WERI-Rb-1 (cell line): ENCODE measurements at places on chromosomes 7 and 10.

- DNase-seq: no peak
Measured at GRCh38 chr7:9937944-9938631, 1035.6 kb upstream of the PHF14 start.

GRCh38 chr10:97321804-97322190 is 2.7 kb downstream of the FRAT1 start:
- no peak for DNase-seq

DNA sequence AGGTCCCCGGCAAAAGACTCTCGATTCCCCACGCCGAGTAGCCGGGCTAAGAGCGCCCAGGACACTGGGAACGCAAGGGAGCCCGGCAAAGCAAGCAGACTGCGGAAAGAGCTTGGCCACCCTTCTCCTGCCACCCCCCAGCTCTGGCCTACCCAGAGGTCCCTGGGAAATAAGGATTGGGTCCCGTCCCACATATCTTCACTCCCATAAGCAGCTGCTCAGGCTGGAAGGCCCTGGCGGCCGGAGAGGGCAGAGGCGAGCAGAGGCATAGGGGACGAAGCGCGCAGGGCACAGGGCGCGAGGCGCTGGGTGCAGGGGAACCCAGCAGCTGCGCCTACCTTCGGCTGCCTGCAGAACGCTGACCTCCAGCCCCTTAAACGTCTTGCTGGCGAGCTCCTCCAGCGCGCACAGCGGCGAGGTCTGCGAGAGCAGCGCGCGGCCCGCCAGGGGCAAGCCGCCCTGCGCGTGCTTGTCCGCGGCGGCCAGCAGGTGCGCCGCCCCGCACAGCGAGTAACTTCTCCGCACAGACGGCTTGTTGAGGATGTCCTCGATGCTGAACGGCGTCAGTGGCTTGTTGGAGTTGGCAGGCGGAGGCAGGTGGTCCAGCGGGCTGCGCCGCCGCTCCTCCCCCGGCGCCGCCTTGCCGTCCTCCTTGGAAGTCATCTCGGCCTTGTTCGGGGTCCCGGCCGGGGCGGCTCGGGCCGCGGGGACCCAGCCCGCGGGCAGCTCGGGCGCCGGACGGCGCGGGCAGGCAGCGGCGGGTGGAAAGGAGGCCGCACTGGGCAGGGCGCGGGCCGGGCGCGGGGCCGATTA is 904 bp downstream of the LBX1 start:
- DNase-seq: peak; percentile 60

GRCh38 chr7:127437241-127437640 is 44.7 kb upstream of the ZNF800 start:
- no peak for DNase-seq

GRCh38 chr7:100053215-100053614 is 3.6 kb downstream of the ZSCAN21 start:
- DNase-seq: peak; percentile 40

GRCh38 chr10:70306181-70306705 is 22.4 kb upstream of the NPFFR1 start:
- no peak for DNase-seq

- no peak for DNase-seq
Measured at GRCh38 chr7:82818171-82818570, 344.5 kb downstream of the PCLO start.

GRCh38 chr7:4837041-4837802 is 24.6 kb downstream of the PAPOLB start:
- peak; percentile 62 for DNase-seq

DNA sequence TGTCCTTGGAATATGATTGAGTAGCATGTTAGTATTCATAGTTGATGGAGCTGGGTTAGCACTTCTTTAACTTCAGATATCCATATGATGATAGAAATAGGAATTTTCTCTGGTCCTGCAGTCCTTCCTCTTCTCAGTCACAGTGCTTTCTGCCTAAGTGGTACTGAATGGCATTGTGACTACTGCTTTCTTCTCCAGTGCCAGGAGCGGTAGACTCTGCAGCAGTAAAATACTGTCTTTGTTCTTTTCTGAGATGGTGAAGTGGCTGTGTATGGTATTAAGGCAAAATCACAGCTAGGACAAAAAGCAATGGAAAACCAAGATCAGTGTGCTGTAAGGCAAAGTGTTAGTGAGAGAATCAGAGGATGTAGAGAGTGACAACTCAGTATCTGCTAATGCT is 46.6 kb downstream of the C1GALT1 start:
- no peak for DNase-seq

GRCh38 chr7:99920149-99920548 is 819 bp upstream of the TRIM4 start:
- no peak for DNase-seq

GRCh38 chr10:3764626-3765112 is 20.3 kb downstream of the KLF6 start:
- no peak for DNase-seq

GRCh38 chr7:12674861-12675260 is 12.6 kb upstream of the ARL4A start:
- DNase-seq: no peak

DNA sequence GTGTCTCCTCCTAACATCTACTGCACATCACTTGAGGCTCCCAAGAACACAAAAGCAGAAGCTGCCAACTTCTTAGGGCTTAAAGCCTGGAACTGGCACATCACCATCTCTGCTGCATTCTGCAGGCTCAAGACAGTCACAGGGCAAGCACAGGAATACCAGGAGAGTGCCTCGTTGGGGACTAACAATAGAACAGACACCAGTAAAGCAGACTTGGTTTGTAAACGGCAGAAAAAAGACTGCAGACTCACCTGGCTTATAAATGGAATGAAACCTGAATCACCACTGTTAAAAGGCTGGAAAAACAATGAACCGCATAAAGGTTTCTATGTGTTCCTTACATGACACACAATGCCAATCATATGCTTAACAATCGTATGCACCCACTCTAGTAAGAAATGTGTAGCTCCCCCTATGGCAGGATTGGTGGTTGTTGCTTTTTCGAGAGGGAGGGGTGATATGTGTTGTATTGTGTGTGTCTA is 12.8 kb downstream of the RHEB start:
- DNase-seq: no peak

GRCh38 chr10:8969853-8970252 is 915.4 kb downstream of the GATA3 start:
- DNase-seq: no peak

DNA sequence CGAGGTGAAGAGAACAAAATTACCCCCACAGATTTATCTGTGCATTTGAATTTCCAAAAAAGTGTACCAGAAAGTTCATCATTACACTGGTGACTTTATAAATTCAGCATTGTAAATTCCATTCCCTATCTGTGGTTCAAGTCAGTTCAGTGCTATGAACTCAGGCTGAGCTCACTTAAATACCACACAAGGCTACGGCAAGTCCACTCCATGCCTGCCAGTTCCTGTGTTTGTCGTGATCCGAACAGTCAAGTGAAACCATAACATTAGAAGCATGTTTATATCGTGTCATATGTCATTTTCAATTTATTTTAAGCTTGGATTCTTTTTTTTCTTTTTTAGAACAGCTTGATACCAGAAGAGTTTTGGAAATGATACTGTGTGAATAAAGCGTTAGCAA is 14.8 kb downstream of the MBL2 start:
- DNase-seq: no peak

DNA sequence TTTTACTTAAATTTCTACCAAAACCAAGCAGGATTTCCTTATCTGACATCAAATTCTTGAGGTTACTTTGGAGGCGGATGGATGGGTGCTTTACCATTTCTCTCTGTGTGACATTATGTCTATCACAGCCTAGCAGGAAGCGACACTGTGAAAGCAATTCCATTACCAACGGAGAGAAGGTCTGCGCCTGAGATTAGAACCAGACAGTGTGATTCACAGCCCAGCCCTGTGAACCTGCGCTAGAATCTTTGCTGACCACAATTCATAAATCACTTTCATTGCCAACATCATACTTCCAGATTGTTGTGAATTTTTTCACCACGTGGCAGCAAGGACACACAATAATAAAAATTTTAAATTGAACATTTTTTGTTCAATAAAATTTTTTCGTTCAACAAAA is 126.5 kb downstream of the CUBN start:
- no peak for DNase-seq

- DNase-seq: no peak
Measured at GRCh38 chr7:83119026-83119382, 43.7 kb downstream of the PCLO start.

GRCh38 chr10:13915710-13916109 is 328.9 kb downstream of the PRPF18 start:
- no peak for DNase-seq

- DNase-seq: no peak
Measured at GRCh38 chr7:116399819-116400218, 99.7 kb upstream of the CAV2 start.

GRCh38 chr10:80473692-80474596 is 19.8 kb downstream of the TSPAN14 start:
- DNase-seq: no peak

DNA sequence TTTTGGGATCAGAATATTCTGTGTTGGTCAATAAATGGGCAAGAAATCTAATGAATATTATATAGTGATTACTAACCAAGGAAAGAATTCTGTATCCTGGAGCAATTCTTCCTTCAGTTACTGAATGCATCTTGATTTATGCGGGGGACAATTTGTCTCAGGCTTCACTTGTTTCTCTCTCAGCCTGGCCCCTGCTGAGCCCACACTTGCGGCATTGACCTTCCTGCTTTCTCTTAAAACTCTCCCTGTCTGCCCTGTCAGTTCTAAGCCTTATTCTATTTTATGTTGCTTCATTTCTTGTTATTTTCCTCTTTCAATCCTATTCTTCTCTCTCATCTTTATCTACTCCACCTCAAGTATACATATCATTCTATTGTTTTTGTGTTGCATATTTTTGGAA is 122.1 kb upstream of the TPK1 start:
- DNase-seq: no peak

DNA sequence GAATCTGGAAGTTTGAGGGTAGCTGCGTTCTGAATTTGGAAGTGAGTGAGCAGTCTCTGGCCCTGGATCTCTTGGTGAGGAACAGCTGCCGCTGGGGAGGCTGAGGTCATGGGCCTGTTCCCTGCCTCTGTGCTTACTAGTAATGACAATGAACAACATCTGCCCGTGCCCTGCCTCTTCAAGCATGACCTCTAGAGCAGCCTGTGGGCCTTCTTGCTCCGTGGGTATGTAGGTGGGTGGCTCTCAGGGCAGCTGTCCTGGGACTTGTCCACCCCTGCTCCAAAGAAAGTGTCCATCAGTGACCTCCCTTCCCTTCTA is 186.2 kb downstream of the CXCL12 start:
- no peak for DNase-seq

GRCh38 chr10:61283481-61284221 is 169.5 kb downstream of the TMEM26 start:
- DNase-seq: no peak

DNA sequence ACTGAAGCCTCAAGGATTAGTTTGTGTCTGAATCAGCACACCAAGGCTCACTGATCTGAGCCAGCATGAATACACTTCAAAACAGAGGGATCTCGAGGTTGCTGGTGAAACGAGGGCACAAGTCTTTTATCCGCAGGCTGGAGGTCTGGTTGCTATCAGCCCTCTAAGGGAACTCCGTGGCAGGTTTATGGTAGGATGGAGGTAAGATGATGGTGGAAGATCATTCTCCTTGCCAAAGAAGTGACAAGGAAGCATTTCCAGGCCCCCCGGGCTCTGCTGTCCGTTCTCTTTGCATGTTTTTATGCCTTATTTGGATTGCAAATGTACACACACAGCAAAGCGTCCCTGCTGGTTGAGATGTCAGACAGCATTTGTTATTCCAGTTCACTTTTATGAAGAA is 268.3 kb downstream of the ARHGAP12 start:
- DNase-seq: no peak

DNA sequence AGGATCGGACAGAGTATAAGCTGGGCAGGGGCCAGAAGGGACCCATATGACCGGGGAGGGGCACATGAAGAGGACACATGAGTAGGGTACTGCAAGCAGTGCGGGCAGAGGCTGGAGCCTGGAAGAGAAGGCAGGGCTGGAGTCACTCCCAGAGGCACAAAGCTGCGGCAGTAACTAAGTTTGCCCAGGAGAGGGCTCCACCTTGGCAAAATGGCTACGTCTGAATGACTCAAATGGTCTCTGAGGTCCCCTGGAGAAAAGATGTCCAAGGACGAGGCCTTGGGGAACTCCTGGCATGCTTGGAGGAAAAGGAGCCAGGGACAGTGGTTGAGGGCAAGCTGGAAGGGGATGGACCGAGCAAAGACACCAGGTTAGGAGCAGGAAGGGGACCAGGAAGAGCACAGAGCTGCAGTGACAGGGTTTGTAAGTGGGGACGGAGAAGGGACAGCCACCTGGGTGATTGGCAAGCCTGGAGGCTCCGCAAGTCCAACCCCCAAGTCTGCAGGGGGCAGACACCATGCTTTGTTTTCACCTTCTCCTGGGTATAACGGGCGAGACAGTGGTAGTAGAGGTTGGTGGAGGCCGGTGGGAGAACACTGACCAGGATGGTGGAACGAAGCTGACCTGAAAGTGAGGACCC is 43.1 kb upstream of the LBX1 start:
- peak; percentile 86 for DNase-seq

- no peak for DNase-seq
Measured at GRCh38 chr10:63206576-63206975, 73.4 kb downstream of the NRBF2 start.

DNA sequence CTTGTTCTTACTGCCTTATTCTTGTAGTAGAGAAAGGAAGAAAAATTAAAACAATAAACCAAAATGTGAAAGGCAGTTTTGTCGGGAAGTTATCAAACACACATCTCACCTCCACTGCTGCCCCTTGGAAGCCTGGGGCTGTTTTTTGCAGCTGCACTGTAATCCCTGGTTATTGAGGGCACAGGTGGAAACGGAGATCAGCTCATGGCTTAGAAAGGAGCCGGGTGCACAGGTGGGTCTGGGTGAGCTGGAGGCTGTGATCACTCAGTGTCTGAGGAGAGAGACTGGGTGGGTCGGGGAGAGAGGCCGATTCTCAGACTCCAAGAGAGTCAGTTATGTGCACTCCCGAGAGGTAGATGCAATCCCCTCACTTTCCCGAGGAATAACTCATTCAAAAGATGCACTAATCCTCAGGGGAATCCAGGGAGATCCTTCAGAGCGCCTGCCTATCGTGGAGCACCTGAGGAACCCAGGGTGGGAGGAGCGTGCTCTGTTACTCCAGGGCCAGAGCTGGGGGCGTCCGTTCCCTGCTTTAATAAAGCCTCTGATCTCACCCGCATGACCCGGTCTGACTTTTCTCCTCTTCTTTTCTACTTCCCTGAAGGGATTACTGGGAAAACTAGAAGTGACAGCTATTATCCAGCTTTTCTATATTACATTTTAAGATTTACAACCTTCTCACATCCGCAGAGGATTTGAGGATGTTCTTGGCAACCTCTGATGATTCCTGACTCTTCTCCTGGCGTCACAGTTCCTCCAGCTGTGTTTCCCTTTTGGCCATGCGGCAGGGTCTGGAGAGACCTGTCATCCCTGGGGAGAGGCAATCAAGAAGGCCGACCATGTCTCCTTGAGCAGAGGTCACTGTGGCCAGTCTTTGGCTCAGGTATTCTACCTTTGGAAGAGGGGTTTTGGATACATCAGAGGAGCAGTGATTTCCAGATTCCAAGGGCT is 82.1 kb downstream of the CAMK1D start:
- DNase-seq: peak; percentile 81

GRCh38 chr7:48173756-48174382 is 2.6 kb downstream of the ABCA13 start:
- DNase-seq: no peak
